ENCODE measurements at places on chromosomes 16 and 17.
A peak's percentile ranks its signal among the peaks of the same experiment; 100 is the strongest.

DNA sequence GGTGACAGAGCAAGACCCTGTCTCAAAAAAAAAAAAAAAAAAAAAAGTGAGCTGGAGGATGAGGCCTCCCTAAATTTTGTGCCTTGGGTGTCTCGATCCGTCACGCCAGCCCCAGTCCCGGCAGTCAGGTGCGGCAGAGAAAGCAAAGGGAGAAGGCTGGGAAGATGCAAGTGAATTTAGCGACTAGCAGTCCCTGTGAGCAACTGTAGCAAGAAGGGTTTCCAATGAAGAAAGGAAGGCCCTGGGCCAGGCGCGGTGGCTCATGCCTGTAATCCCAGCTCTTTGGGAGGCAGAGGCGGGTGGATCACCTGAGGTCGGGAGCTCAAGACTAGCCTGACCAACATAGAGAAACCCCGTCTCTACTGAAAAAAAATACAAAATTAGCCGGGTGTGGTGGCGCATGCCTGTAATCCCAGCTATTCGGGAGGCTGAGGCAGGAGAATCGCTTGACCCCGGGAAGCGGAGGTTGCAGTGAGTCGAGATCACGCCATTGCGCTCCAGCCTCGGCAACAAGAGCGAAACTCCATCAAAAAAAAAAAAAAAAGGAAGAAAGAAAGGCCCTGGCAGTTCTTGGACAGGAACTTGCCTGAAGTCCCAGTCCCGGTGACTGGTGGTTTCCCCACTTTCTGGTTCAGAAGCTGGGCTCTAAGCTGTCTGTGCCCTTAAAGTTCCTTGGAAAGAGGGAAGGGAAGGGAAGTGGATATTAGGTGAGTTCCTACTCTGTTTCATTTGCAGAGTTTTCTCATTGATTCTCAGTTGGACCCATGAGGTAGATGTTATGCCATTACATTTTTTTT lies 1.8 kb upstream of the QPRT start:
- DNase-seq, result no peak

DNA sequence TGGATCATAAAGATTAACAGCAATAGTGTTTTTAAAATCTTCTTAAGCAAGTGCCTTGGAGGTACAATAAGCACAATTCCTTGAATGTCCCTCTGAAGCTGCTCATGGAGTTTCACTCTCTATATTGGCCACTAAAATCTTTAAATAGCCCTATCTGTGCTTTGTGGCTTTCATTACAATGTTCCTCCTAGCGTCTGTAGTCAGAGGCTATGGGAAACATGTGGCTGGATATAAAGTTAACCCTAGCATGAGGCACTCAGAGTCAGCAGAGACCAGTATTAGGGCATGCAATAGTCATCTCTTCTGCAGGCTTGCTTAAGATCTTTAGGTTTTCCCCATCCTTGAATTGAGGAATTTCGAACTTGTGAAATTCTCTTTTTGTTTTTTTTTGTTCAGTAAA lies 668.2 kb downstream of the CDH11 start:
- no peak for DNase-seq

DNA sequence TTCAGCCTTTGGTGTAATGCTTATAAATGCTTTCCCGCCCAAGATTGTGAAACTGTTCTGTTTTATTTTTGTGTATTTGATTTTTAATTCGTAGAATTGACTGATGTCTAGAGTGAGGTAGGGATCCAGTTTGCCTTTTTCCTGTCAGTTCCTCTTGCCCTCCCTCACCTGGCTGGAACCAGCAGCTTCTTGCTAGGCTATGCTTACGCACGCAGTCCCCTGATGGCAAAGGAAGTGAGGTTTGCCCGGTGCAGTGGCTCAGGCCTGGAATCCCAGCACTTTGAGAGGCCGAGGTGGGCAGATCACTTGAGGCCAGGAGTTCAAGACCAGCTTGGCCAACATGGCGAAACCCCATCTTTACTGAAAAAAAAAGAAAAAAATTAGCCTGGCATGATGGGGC lies 51.9 kb downstream of the RAB11FIP4 start:
- DNase-seq, result no peak

GRCh38 chr17:41500131-41500911 lies 5.1 kb downstream of the KRT13 start:
- no peak for DNase-seq

DNA sequence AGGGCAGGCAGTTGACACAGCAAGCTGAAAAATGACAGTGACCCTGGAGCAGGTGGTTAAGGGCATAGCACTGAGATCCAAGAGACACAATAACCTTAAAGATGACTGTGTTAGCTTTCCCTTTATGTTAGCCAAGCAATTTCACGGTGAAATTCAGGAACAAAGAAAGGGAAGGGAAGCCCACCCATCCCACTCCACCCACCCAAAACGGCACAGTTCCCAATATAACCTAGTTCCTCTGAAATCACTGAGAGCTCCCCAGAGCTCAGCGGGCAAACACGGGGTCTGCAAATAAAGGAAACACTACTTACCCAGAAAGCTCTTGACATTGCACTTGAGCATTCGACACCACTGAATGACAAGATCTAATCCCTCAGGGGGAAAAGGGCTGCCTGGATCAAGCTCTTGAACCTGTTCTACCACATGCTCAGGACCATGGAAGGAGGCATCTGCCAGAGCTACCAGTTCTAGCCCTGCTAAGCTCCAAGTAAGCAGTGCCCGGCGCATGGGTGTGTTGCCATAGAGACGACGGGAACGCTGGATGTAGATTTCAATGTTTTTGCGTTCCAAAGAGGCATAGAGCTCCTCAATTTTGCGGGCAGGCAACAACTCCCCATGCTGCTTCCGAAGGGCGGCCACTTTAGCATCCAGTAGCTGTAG lies 10.6 kb downstream of the BLTP2 start:
- DNase-seq, result no peak

GRCh38 chr17:35577830-35578196 lies 558 bp downstream of the PEX12 start:
- no peak for DNase-seq

GRCh38 chr17:50479522-50480141 lies 972 bp downstream of the RSAD1 start:
- DNase-seq, result peak; percentile 57

GRCh38 chr17:58452738-58453137 lies 35.4 kb upstream of the RNF43 start:
- DNase-seq, result no peak

- no peak for DNase-seq
Observed at GRCh38 chr17:33779234-33779591, 475.9 kb upstream of the CCL2 start.

DNA sequence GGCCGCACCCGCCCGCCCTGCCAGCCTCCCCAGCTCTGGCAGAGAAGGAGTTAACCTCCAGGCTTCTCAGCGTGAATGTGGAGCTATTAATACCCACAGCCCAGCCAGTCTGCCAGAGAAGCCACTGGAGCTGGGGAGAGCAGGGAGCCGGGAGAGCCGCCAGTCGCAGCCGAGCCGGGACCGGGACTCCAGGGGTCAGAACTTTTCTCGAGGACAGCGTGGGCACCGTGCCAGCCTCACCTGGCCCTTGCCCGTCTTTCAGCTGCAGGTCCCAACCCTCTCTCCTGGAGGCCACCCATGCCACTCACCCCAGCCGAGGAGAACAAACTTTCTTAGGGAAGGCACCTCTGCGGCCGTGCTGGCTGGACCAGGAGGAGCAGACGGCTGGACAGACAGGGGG lies 33.8 kb upstream of the SBK1 start:
- no peak for DNase-seq

- no peak for DNase-seq
Observed at GRCh38 chr17:82938486-82938872, 98.7 kb upstream of the ZNF750 start.

DNA sequence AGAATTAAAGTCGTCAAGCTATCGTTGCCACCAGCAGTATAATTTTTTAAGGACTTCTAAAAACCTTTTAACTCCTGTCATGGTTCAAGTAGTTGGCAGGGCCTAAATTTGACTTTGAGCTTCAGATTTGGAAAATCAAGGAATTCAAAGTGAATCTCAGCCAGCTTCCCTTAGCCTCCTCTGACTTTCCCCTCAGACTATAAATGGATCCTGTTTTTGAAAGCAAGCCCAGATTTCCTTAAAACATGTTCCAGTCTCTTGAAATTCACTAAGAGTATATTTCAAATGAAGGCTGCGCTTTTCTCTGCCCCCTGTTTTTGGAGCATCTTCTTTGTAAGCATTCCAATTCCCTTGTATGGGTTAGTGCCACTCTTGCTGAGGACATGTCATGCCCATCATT lies 101.8 kb upstream of the CDH8 start:
- DNase-seq, result no peak

- no peak for DNase-seq
Observed at GRCh38 chr17:77373299-77374169, 232.8 kb downstream of the SEC14L1 start.

DNA sequence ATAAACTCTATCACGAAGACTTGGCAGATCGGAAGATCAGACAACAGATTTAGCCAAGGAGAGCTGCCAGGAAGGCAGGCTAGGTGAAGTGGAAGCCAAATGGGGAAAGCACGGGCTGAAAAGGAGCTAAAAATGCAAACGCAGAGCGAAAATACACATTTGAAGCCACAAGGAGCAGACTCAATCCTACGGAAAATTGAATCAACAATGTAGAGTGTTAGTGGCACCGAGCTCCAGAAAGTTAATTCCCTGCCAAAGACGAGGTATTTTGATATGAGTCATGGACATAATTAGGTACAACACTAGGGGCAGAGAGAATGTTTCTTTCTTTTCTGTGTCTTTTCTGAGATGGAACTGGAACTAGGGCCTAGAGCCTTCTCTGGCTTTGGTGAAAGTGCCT lies 20.7 kb downstream of the GSG1L start:
- no peak for DNase-seq

- DNase-seq, result peak; percentile 19
Observed at GRCh38 chr16:11079652-11080187, 135.4 kb downstream of the CLEC16A start.

DNA sequence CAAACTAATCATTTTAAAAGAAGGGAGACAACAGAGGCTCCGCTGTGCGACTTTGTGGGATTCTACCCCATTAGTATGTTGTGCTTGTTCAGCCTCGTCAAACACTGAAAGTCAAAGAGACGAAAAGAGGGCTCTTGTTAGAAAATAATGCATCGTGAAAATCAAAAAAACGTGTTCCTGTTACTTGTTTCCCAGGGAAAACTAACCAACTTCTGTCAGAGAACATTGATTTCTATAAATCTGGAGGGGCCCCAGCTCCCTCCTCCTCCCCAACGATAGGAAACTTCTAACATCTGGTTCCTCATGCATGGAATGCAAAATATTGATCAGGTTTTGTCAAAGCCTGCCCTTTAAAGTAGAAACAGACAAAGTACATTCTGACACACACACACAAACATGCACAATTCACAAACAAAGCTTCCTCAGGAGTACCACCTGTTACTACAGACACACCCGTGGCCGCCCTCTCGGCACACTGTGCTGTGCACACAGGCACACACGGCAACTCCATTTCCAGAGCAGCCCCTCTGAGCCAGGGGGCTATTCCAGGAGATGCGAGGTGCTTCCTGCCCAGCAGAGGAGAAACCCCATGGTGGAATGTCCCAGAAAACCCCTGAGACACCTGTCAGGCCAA lies 151.3 kb downstream of the ZFHX3 start:
- DNase-seq, result no peak

- no peak for DNase-seq
Observed at GRCh38 chr16:58461056-58461455, 38.9 kb upstream of the NDRG4 start.

DNA sequence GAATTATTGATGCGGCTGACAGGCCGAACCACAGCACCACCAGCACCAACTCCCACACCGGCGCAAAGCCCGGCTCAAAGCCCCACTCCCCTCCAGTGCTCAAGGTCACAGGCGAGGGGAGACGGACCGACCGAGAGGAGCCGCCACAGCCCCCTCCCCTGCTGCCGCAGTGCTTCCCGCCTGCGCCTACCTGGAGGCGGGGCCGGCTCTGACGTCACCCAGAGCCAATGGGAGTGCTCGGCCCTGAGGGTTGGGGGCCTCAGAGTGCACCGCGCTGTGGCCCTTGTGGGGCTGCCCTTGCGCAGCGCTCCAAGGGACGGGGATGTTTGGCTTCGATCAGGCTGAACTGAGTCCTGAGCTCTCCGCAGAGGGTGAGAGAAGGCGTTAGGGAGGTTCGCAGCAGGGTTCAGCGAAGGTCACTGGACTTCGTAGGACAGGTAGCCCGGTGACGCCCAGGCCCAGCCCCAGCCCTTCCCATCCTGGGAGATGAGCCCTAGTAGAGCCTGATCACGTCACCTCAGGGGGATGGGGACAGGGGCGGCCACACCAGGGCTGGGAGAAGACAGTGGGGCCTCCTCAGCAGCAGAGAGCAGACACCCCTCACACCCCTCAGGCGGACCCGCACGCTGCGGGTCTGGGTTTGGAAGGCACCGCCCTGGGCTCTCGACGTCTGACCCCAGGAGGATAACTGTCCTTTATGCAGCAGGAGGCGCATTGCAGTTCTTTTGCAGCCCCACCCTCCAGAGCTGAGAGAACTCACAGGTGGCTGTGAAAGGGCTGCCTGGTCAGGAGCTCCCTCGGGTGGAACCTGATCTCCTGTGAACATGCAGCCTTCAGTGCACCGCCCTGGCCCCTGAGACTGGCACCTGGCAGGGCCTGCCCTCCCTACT lies 1.5 kb downstream of the NDRG4 start:
- DNase-seq, result no peak
